ENCODE measurements at places on chromosomes 13 and 19.

- no peak for DNase-seq
Measured at GRCh38 chr13:28239374-28239773, 101.0 kb downstream of the PAN3 start.

- no peak for DNase-seq
Measured at GRCh38 chr13:31049833-31050232, 111.9 kb downstream of the HSPH1 start.

GRCh38 chr13:76231522-76232167, 595.5 kb downstream of the LMO7 start:
- no peak for DNase-seq

DNA sequence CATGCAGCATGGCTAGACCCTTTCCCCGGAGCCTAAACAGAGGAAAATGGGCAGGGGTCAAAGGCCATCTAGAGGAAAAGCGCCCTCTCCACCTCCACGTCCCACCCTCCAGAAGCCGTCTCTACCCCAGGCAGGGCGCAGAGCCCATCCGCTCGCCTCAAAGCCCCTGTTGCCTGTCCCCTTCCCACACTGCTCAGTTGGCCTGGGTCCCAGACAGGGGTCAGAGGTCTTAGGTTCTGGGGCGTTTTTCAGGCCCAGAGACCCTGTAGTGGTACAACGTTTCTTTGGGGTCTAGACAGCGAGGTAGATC, 285 bp downstream of the TMEM143 start:
- no peak for DNase-seq

DNA sequence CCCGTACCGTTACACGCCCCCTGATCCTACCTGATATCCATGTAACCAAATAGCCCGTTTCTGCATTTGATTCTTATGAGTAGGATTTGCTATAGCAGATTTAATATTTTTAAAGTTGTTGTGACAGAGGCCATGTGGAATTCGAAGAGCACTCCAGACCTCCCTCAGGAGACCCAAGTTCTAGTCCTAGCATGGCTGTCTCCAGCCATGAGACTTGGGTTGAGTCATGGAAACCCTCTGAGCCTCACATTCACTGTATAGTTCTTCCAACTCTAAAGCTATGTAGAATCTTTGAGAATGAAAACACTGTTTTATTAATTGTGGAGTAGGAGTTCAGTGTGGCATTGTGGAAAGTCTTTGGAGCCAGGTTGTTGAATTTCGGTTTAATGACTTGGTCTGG, 8.0 kb upstream of the GPR183 start:
- DNase-seq: no peak

DNA sequence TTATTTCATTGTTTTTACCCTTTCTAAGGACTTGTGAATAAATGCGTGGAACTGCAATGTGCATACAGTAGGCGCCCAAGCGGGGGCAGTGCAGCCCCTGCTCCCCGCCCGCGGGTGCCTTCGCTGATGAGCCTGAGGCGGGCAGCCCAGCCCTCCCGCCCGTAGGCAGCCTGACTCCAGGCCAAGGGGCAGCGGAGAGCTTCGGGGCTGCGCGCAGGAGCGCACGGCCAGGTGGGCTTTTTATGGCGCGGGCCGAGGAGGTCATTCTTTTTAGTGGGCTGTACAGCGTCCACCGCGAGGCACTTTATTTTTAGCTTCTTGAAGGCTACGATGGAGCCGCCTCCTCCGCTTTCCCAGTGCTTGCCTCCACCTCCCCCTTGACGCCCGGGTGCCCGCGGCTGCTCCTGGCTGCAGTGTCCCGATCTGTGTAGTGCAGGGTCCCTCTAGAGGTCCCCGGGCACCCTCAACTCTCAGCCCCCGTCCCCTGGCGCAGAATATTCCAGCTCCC, 60.5 kb downstream of the CCNE1 start:
- DNase-seq: peak; percentile 56

GRCh38 chr13:98676239-98676638, 76.2 kb downstream of the SLC15A1 start:
- no peak for DNase-seq

DNA sequence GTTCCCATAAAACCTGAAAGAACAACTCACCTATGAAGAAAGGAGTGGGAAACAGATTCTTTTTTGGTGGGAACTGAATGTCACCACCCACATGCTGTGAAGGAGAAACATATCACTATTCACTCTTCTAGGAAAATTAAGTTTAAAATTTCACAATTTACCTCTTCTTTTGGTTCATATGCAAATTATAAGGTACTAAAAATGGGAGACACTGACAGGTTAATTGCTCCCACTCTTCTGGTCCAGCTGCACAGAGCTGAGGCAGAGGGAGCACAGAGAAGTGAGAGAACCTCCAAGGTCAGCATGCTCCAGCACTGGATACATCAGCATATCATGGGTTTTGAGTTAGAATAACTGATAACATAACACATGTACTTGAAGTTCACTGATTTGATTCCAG, 186.9 kb downstream of the FGF14 start:
- DNase-seq: no peak

GRCh38 chr13:105196052-105196451, 1339.4 kb downstream of the EFNB2 start:
- DNase-seq: no peak

DNA sequence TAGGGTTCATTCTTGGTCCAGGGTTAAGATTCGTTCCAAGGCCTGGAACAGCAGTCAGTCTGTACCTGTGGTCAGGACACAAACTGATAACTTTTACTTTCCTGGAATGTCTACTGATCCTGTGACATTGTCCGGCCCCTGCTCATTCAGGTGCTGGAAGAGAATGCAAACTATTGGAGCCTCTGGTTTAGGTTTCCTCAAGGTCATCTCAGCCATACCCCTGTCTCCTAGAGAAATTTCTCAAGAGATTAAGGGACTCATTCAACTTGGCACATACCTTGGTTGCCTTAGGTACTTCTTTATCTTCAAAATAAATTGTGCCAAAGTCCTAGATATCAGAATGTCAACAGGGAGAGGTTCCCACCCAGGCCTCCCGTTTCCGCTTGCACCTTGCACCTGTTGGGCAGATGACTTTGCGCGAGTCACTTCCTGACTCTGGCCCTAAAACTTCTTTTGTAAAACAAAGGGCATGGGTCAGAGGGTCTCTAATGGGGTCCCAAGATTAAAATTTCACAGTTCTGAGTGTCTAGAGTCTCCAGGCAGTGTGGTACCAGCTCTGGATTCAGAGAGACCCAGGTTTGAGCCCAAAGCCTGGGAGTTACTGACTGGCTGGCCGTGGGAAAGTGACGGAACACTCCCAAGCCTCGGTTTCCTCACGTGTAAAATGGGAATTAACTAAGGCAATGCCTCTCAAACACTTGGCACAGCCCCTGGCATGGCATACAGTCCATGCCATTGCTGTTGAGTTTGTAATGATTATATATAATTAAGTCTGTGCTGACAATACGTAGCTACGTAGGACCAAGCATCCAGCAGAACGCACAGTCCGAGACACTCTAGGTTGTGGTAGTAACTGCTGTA, 25.8 kb upstream of the CYP2S1 start:
- DNase-seq: no peak

DNA sequence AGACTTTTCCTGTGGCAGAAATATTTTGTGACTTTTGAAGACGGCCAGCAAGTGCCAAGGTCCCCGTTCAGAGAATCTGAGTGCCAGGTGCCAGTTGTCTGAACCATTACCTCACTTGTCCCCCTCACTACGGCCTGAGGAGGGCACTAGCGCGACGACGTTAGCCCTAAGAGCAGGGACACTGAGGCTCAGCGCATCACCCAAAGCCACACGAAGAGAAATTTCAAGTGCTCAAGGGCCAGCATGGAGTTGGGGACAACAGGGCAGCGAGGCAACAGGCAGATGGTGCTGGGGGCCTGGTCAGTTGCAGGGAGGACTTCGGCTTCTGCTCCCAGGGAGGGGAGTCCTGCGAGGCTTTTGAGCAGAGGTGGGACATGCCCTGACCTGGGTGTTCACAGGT, 9.5 kb upstream of the TYK2 start:
- peak; percentile 18 for DNase-seq

- DNase-seq: no peak
Measured at GRCh38 chr19:49148044-49148682, 7.0 kb downstream of the HRC start.

DNA sequence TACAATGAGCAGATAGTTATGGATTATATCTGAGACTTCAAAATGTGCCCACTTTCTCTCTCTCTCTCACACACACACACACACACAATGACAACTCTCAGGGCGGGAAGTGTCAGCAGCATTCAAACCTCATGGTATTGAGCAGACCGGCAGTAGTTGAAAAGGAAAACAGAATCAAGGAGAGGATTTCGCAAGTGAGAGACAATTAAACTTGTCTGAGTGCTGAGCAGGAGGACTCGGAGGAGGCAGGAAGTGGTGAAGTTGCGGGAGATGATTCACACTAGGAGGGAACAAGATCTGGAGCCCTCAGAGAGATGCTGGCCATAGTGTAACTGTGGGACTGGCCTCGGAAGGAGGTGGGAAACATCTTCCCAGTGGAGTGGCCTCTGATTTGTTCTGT, 353.1 kb downstream of the EFNB2 start:
- DNase-seq: no peak
